Mesothelial cell of epicardium (in vitro differentiated cells): ENCODE measurements at places on chromosomes 1 and 21. TPM values are rescaled to one million over a fixed set of nuclear protein-coding genes. Genes with fewer than 3 reads are reported as not detected.

ST6GALNAC3 gene
- 62.3 to 64.8 TPM (median 64.6 TPM) in 3 replicates for total RNA-seq

NTRK1 gene
- total RNA-seq: 1.2 to 1.3 TPM (median 1.3 TPM) in 3 replicates

DNA sequence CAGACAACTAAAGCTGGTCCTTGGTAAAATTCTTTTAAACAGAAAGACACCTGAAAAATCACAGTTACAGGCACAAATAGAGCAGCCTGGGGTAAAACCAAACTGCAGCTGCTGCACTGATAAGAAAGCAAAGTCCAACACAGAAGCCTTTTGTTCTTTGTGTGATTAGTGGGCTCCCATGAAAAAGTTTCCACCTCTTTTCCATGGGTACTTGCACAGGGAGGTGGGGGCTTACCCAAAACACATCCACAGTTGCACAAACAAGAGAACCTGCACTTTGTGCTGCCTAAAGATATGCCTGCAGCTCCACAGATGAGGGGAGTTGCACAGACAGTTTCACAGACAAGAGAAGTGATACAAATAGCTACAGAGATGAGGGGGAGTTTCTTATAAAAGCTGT, 106.7 kb upstream of the SLC5A9 start:
- DNase-seq: no peak
- H3K27ac ChIP-seq: no peak overlapping the region
- no peak overlapping the region for H3K4me3 ChIP-seq
- H3K4me1 ChIP-seq: no peaks in the 10 kb centered on the region

- H3K27me3 ChIP-seq: peaks cover 66% of the 10 kb centered on the region
- H3K4me1 ChIP-seq: peaks cover 4% of the 10 kb centered on the region
- no peak for DNase-seq
- no peaks in the 10 kb centered on the region for H3K36me3 ChIP-seq
- peak overlapping the region; percentile 26 for H3K4me3 ChIP-seq
Measured at GRCh38 chr1:211132721-211133392, 1.1 kb downstream of the KCNH1 start.

DNA sequence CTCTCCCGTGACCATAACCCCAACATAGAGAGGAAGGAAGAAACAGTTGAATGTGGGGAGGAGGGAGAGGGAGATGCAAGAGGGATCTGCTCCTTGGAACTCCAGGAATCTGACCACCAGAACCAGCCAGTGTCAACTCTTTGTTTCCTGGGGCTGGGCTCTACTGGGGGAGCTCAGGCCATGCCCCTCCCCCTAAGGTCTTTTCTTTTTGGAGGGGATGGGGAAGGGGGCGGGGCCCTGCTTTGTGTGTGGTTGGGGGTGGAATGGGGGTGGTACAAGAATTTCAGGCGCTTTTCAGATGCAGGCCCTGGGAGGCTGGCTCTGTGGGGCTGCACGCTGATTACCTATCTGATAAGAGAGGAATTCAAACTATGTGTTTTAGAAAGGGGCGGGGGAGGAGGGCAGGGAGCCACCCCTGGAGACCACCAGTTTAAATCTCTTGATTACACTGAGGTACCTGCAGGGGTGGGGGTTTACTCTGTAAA, 8.3 kb downstream of the LIN28A start:
- H3K27ac ChIP-seq: peak overlapping the region; percentile 91
- H3K4me3 ChIP-seq: peak overlapping the region; percentile 10
- H3K36me3 ChIP-seq: no peaks in the 10 kb centered on the region
- peak; percentile 47 for DNase-seq
- peaks cover 2% of the 10 kb centered on the region for H3K27me3 ChIP-seq

GRCh38 chr1:216721863-216722262, 1.4 kb downstream of the ESRRG start:
- peaks cover 58% of the 10 kb centered on the region for H3K4me1 ChIP-seq
- H3K27me3 ChIP-seq: peaks cover 8% of the 10 kb centered on the region
- H3K36me3 ChIP-seq: no peaks in the 10 kb centered on the region
- DNase-seq: no peak
- peak overlapping the region; percentile 91 for H3K4me3 ChIP-seq

DNA sequence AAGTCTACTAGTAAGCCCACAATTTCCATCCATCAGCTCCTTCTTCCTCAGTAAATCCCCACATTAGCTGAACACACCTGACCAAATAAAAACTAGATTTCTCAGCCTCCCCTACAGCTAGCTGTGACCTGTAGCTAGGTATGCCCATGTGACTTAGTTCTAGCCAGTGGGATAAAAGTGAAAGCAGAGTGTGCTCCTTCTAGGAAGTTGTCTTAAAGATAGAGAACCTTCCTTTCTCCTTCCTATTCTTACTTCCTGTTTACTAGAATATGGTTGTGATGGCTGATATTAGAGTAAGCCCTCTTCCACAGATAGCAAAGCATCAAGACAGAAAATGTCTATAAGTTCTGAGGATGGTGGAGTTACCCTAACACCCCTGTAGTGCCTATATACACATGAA, 67.0 kb downstream of the PIK3R3 start:
- DNase-seq: no peak
- no peaks in the 10 kb centered on the region for H3K4me1 ChIP-seq
- H3K27ac ChIP-seq: no peak overlapping the region
- no peaks in the 10 kb centered on the region for H3K27me3 ChIP-seq
- H3K36me3 ChIP-seq: peaks cover 24% of the 10 kb centered on the region

- no peaks in the 10 kb centered on the region for H3K36me3 ChIP-seq
- peaks cover 3% of the 10 kb centered on the region for H3K4me1 ChIP-seq
- no peaks in the 10 kb centered on the region for H3K27me3 ChIP-seq
- no peak for DNase-seq
- H3K4me3 ChIP-seq: no peak overlapping the region
- H3K27ac ChIP-seq: no peak overlapping the region
Measured at GRCh38 chr1:172977296-172978017, 73.3 kb downstream of the TNFSF18 start.
